Effector CD8-positive, alpha-beta T cell (primary cell): ENCODE measurements at places on chromosomes 11 and 22.

GRCh38 chr22:38262051-38262795, 10.6 kb downstream of the TMEM184B start:
- DNase-seq = no peak

- no peak for DNase-seq
These were observed 8.0 kb downstream of the CSNK2A3 start for GRCh38 chr11:11345099-11345498.

GRCh38 chr11:46386674-46387073, 4.9 kb downstream of the CHRM4 start:
- no peak for DNase-seq

DNA sequence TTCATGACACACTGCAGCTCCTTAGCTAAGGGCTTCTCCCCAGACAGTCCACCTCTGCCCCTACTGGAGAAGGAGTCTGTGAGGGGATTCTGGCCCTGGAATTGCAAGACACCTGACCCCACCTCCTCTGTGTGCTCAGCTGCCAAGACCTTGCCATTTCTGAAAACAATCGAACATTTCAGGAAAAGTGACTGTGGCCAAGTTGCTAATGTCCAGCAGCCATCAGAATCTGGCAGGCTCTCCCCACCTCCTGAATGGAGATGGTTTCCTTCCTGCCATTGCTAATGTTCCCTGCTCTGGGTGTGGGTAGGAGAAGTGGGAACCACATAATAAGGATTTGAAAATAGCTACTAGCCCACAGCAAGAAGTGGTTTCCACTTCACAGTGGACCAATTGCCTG, 127.2 kb upstream of the ALX4 start:
- DNase-seq = no peak

DNA sequence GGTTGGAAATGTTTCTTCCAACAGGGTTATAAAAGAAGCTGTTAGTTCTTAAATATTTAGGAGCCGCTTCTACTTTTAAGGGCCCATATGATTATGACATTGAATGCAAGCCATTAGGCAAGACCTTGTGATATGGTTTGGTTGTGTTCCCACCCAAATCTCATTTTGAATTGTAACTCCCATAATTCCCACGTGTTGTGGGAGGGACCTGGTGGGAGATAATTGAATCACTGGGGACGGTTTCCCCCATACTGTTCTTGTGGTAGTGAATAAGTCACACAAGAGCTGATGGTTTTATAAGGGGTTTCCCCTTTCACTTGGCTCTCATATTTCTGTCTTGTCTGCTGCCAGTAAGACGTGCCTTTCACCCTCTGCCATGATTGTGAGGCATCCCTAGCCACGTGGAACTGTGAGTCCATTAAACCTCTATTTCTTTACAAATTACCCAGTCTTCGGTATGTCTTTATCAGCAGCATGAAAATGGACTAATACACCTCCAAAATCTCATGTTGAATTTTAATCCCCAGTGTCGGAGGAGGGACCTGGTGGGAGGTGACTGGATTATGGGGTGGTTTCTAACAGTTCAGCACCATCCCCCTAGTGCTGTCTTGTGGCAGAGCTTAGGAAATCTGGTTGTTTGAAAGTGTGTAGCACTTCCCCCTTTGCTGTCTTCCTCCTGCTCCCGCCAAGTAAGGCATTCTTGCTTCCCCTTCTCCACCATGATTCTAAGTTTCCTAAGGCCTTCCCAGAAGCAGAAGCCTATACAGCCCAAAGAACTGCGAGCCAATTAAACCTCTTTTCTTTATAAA, 4.3 kb downstream of the CD59 start:
- DNase-seq = no peak

DNA sequence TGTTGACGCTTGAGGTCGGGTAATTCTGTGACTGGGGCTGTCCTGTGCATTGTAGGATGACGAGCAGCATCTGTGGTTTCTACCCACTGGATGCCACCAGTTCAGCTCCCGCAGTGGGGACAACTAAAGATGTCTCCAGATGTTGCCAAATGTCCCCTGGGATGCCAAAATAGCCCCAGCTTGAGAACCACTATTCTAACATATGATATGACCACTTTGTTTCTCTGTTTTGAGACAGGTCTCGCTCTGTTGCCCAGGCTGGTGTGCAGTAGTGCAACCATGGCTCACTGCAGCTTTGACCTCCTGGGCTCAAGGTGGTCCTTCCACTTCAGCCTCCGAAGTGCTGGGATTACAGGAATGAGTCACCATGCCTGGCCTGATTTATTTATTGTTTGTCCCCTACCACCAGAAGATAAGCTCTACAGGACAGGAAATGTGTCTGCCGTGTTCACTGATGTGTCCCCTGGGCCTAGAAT, 4.4 kb upstream of the MEN1 start:
- DNase-seq = no peak

GRCh38 chr11:5367448-5368074, 16.1 kb upstream of the OR51M1 start:
- no peak for DNase-seq

DNA sequence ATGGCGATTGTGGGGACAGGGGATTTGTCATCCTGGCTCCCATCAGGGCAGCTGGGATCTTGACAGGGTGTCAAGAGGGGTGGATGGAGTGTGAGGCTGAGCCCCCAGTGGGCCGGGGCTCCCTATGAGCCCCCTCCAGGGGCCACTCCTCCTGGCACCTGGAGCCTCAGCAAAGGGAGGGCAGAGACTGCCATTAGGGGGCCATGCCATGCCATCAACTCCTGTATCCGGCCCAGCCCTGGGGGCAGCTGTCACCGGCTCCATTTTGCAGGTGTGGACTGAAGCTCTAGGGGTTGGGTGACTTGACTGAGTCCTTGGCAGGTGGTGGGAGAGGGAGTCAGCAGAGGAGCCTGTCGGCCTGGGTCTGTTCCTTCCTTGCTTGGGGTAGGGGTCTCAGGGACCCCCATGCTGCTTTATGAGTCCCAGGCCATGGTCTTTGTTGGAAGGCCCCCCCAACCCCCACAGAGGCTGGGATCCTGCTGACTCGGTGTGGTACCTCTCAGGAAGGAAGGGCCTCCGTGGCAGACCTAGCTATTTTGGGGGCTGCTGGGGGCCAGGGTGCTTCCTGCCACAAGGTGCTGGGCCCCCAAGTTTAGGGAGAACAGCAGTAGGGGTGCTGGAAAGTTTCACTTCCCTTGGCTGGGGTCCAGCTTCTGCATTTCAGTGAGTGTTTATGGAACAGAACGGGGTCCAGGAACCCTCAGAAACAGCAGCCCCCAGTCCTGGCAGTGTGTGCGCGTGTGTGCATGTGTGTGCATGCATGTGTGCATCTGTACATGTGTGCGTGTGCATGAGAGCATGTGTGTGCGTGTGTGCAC, 1.5 kb downstream of the ACY3 start:
- no peak for DNase-seq

DNA sequence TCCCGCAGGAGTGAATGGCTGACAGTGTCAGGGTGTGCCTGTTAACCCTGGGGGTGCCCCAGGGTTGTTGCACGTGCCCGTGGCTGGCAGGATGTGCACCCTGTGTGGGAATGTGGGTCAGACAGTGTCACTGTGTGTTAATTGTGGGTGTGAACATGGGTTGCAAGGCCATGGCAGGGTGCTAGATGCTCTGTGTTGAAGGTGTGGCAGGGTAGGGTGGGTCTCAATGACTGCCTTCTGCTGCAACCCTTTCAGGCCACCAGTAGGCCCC, 8.3 kb downstream of the RIN1 start:
- DNase-seq = no peak

DNA sequence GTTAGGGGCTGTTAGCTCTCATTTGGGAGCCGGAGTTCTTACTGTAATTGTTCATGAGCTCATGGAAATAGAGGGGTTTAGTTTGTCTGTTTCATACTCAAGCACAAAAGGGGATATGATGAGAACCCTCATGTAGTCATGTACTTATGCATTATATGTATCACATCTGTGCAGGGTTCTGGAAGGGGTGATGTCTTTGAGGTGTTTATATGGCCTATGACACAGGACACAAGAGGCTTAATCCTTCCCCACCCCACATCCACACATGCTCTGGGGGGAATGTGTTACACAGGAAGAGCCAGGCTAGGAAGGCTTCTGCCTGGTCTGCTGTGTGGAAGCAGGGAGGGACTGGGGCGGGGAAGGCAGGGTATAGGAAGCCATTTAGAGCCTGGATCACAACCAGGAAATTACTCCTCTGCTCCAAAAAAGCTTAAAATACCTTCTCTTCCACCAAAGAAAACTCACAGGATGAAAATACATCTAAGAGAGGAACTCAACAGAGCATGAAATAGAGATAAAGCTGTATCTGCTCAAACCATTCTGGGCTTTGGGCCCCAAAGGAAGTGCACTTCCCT, 316.1 kb downstream of the TMEM135 start:
- no peak for DNase-seq

DNA sequence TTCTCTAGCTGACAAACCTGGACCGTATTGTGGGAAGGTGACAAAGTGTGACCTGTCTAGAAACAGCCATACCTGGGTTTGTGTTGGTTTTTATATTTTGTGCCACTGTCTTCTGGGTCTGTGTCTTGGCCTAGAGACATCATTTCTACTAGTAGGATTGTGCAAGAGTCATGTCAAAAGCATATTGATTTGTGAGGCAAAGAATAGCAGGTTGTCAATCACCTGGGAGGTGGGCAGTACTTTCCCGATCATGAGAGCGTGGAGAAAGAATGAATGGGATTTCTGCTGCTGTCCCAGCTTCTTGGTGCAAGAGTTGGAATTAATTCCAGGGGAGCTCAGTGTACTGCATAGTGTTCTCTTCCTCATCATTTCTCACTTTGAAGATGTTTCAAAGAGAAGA, 5.0 kb upstream of the FERMT3 start:
- no peak for DNase-seq

- no peak for DNase-seq
These were observed 3.8 kb upstream of the OR10A5 start for GRCh38 chr11:6841694-6842093.

DNA sequence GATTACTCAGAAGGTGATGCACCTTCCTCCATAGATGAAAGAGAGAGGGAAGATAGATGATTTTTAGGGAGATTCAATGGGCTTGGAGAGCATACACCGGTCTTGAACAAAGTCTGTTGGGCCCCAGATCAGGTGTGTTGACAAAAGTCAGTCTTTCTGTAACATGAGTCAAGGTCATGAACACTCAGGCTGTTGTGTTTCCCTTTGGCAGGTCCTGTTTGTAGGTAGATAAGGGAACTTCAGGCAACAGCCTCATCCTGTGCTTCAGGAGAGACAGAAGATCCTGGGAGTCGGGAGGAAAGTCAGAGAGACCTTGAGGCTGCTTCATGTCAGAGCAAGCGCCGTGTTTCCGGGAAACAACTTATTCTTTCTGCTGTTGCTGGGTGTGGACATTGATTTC, 703.1 kb downstream of the BRD1 start:
- no peak for DNase-seq

DNA sequence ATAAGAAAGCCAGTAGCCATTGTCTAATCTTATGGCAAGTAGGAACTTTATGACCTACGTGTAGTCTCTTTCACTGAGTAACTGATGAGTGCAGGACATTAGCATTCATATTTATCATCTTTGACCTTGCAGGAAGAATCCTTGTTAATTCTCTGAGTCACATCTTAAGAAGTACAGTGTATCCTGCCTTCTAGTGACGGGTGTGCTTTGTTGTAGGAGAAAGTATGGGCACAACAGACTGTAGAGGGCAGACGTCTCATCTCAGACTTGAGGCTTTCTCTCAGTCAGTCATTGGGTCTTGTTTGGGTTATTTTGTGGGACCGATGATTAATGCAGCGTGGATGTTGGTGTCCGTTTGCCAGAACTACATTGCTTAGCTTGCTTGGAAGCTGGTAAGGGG, 6.8 kb downstream of the RNF214 start:
- no peak for DNase-seq

GRCh38 chr22:33012833-33013450, 45.2 kb downstream of the SYN3 start:
- DNase-seq = no peak

DNA sequence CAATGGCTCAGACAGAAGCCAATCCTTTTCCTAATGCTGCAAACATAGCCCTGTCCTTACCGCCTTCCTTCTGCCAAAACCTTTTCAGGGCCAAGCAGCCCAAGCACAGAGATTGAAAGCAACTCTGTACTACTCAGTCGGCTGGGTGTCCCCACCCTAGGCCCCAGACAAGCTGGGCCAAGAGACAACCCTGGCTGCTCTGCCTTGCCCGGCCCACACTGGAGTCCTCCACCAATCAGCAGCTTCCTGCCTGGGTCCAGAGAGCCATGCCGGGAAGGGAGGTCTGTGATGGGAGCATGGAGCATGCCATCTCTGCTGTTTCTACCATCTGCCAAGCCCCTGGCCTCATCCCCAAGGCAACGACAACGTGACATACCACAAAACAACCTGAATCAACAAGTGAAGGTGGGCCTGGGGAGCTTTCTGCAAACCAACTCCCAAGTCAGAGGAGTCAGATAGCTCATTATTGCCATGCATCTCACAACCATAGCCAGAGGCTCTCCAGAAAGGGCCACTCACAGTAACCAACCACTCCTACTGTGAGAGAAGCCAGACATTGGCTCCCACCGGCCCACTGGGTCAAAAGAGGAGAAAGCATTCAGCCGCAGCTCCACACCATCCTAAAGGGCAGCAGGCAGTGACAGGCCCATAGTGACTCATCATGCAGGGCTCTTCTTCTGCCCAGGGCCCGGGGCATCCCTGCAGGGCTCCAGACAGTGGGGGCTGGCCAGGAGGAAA, 18.2 kb downstream of the PATZ1 start:
- DNase-seq = no peak

DNA sequence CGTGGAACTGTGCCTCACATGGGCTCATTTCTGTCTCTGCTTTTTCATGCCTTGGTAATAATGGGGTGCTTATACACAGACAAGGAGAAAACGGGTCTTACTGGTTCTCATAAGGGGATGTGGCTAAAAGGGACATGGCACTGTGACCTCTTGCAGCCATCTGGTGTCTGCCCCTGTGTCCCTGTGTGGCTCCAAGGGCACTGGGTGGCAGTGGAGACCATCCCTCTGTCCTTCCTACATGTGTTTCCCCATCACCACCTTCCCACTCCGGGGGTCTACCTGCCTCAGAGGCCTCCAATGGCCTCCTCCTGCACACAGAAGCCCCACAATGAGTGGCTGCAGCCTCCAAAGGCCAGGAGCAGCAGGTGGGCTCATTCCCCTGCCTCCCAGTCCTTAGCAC, 221.2 kb downstream of the CEP164 start:
- no peak for DNase-seq
